ENCODE measurements at places on chromosomes 1 and 21. TPM values are rescaled to one million over a fixed set of nuclear protein-coding genes. Genes with fewer than 3 reads are reported as not detected.
A peak's percentile ranks its signal among the peaks of the same experiment; 100 is the strongest.

GRCh38 chr1:155241069-155241679 is 14.1 kb downstream of the ENTREP3 start:
- peak; percentile 36 for DNase-seq

GRCh38 chr1:21822349-21822748 is 10.3 kb downstream of the LDLRAD2 start:
- no peak for DNase-seq

- DNase-seq = peak; percentile 86
These were observed 29.4 kb downstream of the ALG14 start for GRCh38 chr1:95043141-95043980.

GRCh38 chr1:21324368-21325141 is 34.3 kb upstream of the ECE1 start:
- DNase-seq = no peak

GRCh38 chr1:203901581-203901980 is 40.2 kb downstream of the SNRPE start:
- DNase-seq = no peak

DNA sequence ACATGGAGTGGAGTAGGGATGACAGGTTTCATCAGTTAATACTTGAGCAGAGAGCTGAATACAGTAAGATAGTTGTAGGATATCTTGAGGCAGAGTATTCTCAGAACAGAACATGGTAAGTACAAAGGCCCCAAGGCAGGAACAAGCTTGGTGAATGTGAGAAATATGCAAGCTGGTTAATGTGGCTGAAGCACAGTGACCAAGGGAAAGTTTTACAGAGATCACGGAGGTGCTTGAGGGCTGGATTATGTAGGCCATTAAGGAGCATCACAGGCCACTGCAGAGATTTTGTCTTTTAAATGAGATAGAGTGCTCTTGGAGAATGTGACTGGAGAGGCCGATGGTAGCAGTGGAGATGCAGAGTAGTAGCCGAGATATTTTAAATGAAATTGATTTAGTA is 54.0 kb upstream of the BOLA1 start:
- DNase-seq = no peak

The TRPM2 gene
- total RNA-seq = 0.09 TPM

The FAM229A gene
- total RNA-seq = 12.5 TPM

The INTS7 gene
- total RNA-seq = 16.5 TPM

Measured in mesothelial cell of epicardium (in vitro differentiated cells).